ENCODE measurements at places on chromosomes 12 and 14.

DNA sequence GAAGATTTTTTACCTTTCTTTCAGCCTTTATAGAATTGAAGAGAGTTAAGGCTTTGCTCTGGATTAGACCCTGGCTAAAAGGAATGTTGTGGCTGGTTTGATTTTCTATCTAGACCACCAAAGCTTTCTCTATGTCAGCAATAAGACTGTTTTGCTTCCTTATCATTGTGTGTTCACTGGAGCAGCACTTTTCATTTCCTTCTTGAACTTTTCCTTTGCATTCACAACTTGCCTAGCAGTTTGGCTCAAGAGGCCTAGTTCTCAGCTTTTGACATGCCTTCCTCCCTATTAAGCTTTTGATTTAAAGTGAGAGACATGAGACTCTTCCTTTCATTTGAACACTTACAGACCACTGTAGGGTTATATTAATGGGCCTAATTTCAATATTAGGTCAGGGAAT is 64.1 kb upstream of the USP15 start:
- DNase-seq = no peak

- no peak for DNase-seq
Observed at GRCh38 chr12:49461221-49461620, 77.6 kb upstream of the KCNH3 start.

DNA sequence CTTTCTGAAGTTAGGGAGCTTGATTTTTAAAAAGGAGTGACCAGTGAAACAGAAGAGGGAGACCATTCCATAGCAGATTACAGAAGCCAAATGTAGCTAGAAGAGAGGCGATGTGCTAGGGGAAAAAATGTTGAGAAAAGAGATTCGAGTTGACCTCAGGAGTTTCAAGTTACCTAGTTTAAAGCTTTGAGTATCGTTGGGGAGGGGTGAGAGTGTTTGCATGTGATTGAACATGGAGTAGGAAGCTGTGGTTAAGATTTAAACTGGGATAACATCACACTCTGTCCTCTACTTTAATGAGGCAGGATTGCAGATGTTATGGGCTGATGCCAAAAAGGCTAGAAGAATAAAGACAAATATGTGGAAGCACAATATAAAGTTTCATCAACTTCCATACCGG is 3.7 kb downstream of the LETMD1 start:
- DNase-seq = no peak

GRCh38 chr14:77359626-77360025 is 17.3 kb downstream of the TMED8 start:
- DNase-seq = no peak

DNA sequence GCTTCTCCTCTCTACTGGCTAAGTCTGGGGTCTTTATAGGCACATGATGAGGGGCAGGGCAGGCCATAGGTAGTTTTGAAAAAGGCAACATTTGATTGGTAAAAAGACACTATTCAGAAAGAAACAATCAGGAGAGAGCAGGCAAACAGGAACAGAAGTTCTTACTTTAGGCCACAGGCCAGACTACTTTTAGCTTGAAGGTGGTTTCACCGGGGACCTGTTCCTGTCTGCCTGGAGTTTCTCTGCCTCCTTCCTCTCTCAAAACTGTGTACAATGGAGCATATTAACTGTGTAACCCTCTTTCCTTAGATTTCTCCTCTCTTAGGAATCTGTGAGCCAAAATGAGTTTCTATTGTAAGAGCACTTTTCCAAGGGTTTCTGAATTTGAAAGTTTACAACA is 167.9 kb upstream of the AVPR1A start:
- no peak for DNase-seq

DNA sequence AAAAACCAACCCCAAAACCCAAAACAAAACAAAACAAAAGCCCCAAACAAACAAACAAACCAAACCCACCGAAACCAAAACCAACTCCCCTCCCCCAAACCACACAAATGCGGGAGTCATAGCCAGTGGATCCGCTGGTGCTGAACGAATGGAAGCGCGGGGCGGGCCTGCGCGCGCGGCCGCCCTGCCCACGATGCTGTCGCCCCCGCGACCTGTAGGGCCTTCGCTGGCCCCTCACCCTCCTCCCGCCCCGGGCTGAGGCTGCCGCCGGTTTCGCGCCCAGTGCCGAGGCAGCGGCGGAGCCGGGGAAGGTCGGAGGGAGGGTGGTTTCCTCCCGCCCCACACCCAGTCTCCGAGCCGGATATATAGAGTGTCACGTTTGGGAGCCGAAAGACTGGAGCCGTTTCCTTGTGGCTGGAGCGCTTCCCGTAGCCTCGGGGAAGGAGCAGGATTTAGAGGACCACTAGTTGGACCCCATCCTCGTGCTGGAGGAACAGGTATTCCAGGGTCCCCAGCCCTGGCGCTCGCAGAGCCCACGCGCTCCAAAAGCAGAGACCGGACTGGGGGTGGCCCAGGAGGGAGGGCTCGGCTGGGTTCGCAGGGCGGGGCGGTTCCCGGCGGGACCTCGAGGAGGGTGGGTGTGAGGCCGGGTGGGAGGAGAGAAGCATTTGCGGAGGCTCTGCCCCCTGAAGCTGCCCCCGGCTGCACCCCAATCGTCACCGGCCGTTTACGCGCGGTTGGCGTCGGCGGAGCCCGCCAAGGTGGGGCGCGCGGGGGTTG is at the start of gene FAR2:
FAR2 (plus strand) TSS at position 368 of the 780 bp plus-strand sequence. CDS start 121,172 bp downstream, outside the sequence.
- no peak for DNase-seq

GRCh38 chr14:64541972-64542835 is 1.7 kb downstream of the HSPA2 start:
- no peak for DNase-seq

DNA sequence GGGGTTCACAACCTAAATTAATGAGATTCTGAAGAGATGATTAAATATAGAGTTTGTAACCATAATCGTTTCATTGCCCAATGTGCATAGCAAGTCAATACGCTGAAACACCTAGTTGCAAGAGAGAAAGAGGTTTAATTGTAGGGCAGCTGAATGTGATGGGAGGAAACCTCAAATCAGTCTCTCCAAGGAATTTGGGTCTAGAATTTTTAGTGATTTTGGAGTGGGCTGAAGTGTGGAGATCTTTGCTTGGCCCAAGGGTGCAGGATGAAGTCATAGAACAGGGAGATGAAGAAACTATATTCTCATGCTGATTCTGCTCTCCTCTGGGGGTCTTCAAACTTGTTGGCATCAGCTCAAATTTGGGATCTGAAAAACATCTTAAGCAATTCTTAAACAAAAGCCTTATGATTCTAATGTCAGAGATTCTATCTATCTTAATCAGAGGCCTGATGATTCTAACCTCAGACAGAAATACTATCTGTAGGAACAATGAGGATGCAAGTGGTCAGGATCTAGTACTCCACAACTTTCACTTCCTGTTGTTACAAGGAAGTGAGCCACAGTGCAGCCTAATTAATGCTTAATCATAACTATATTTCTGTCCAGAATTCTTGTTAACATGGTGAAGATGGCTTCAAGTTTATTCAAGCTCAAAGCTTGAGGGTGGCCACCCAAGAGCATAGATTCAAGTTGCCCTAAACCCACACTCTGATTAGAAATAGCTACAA is 80.2 kb upstream of the FUT8 start:
- no peak for DNase-seq

GRCh38 chr12:23415180-23415579 is 534.3 kb downstream of the SOX5 start:
- DNase-seq = no peak

GRCh38 chr12:110243227-110243626 is 37.8 kb upstream of the ATP2A2 start:
- no peak for DNase-seq

- DNase-seq = no peak
Observed at GRCh38 chr12:56014205-56014604, 6.6 kb upstream of the IKZF4 start.

DNA sequence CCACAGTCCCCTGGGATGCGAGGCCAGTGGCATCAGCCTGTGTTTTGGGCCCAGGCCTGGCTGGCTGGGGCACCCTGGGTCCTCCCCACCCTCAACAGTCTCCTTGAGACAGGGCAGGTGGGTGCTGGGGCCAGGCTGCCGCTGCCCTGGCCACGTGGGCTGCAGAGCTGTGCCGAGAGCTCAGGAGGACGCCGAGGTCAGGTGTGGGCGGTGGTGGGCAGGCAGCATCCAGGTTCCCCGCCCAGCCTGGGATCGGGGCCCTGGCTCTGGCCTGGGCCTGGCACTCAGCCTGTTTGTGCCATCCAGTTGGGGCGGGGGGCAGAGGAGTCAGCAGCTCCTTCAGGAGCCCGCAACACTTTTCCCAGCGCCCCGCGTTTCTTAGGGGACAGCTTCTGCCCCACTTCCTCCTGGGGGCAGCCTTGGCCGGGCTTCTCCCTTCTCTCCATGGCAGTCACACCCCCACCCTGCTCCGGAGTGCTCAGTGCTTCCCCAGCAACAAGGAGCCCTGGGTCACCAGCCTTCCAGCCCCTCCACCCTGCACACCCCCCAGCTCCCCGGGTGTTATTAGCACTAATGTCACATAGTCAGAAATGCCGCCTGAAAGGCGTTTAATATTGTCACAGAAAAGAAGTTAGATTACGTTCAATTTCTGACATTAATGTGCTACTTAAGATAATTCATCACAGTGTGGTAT is 30.8 kb downstream of the KIF26A start:
- DNase-seq = no peak

- no peak for DNase-seq
Observed at GRCh38 chr14:98186140-98186539, 1085.9 kb downstream of the BCL11B start.

- no peak for DNase-seq
Observed at GRCh38 chr14:89085737-89086382, 261.4 kb downstream of the TTC8 start.

GRCh38 chr14:49516286-49516685 is 69.9 kb downstream of the RPS29 start:
- DNase-seq = no peak

DNA sequence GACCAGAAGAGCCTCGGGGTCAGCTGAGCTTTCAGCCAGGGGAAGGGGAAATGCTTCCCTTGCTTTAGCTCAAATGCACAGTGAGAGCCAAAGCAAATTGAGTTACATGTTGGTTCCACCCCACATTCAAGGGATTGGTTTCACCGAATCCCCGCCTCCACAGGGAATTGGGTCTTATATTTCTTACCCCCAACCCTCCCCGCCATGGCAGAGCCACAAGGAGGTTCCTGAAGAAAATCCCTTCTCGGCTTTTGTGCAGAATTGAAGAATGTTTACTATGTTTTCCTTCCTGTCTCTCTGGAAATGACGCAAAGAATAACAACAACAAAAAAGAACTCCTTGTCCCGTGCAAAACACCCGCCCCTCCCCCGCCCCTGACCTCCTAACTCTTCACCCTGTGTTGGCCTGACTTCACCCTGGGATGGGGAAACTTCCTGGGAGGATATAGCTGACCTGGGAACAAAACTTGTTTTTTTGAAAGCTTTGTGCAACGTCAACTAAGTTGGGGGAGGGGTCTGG is 21.9 kb upstream of the CIPC start:
- no peak for DNase-seq

GRCh38 chr12:64080319-64081007 is 141.6 kb downstream of the KICS2 start:
- DNase-seq = no peak

DNA sequence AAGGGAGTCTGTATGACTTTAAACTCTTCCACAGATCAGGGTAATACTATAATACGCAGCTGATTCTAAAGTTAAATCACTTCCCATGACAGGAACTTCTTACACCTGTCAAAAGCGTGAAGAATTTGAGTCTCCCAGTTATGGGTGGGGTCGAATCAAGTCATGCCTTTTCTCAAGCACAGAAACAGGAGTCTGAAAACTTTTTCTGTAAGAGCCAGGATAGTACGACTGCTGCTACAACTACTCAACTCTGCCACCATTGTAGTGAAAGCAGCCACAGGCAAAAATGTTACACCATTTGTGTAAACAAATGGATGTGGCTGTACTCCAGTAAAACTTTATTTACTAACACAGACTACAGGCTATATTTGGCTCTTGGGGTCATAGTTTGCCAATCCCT is 90.3 kb downstream of the DUSP6 start:
- DNase-seq = no peak

DNA sequence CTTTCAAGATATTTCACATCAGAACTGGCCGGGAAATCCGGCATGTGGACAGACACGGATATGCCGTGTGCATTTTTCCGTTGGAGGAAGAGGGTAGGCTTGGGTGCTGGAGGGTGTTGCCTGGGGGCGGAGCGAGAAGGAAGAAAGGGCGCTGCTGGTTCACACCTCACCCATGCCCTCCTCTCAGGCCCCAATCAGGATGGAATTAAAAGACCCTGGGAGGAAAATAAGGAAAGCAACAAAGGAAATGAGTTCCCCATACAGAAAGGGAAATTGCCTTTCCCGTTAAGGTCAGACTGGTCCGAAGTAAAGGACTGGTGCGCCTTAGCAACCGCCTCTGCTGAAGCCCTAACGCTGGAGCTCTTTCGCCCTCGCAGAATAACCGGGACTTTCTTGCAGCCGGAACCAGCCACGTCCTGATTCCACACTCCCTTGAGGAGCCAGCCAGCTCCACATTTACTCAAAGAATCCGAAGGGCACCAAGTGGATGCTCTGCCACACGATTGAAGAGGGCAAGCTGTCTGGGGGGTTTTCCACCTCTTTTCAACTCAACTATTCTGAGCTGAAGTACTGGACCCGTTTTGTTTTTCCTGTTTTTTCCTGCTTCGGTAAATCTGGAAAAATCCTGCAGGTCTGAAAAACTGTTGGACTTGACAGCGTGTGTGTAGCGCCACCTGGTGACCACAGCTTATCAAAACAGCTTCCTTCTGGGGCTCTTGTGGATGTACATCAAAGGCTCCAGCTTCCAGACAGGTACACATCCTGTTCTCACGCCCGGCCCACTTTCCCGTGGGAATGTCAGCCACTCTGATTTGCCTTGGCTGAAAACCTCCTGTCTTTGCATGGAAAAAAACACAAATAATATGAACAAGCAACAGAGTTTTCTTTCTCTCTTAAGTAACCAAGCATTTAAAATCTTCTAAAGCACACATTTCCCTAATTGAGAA is 37.6 kb upstream of the BCL2L14 start:
- peak; percentile 59 for DNase-seq

DNA sequence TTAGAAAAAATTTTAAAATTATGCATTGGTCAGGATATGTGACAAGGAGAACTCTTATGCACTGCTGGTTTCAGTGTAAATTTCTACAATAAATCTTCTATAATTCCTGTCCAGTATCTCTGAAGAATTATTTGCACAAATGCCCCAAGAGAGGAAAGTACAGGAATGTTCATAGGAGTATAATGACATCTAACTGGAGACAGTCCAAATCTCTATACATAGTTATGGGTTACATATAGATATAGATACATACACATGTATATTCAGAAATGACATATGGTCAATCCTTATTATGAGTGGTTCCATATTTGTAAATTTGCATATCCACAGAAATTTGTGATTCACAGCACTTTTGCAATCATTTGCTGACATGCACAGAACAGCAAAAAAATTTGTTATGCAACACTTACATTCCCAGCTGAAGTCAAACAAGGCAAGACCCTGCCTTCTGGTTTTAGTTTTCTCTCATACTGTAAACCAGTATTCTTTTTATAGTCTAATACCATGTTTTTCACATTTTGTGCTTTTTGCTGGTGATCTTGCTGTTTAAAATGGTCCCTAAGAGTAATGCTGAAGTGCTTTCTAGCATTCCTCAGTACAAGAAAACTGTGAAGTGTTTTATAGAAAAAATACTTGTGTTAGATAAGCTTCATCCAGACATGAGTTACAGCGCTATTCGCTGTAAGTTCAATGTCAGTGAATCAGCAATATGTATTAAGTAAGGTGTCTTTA is 103.8 kb downstream of the SLC16A7 start:
- DNase-seq = no peak

Measured in stimulated activated CD4-positive, alpha-beta T cell treated with anti-CD3 and anti-CD28 coated beads, Interleukin-1b, Interleukin-23, amount 100 ng/mL, for 24 hours (primary cell).